Omental fat pad (tissue), 4 donors: ENCODE measurements at places on chromosomes 2 and 18. TPM values are rescaled to one million over a fixed set of nuclear protein-coding genes. Genes with fewer than 3 reads are reported as not detected.

GRCh38 chr2:123935405-123935804 lies 89.7 kb upstream of the CNTNAP5 start:
- no peak for DNase-seq

GRCh38 chr2:33904801-33905200 lies 305.7 kb upstream of the FAM98A start:
- DNase-seq, result no peak

- no peak for DNase-seq
Observed at GRCh38 chr2:203059567-203060240, 45.0 kb downstream of the NBEAL1 start.

DNA sequence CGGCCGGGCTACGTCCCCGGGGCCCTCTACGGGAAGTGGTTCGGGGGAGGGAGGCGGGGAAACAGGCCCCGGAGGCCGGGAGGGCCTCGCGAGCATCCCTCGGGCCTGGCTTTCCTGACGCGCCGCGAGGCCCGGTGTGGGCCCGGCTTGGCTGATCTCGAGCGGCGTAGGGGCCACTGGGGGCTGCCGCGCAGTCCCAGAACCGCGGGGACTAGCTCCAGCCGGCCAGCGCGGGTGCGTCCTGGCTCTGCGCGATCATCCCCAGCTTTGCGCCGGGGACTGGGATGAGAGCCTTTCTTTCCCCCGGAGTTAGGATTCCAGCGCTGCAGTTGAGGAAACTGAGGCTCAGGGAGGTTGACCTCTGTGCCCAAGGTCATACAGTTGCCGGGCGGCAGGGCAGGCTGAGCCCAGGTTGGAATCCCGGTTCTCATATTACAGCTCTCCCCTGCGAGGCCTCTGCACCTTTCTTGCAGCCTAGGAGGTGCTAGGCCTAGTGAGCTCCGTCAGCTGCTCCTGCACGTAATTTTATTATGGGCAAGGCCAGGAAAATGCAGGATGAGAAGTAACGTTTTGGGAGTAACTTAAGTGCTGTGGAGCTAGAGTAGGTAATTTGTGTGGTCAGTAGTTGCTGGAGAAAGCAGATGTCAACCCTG lies 501 bp downstream of the LPIN1 start:
- no peak for DNase-seq

DNA sequence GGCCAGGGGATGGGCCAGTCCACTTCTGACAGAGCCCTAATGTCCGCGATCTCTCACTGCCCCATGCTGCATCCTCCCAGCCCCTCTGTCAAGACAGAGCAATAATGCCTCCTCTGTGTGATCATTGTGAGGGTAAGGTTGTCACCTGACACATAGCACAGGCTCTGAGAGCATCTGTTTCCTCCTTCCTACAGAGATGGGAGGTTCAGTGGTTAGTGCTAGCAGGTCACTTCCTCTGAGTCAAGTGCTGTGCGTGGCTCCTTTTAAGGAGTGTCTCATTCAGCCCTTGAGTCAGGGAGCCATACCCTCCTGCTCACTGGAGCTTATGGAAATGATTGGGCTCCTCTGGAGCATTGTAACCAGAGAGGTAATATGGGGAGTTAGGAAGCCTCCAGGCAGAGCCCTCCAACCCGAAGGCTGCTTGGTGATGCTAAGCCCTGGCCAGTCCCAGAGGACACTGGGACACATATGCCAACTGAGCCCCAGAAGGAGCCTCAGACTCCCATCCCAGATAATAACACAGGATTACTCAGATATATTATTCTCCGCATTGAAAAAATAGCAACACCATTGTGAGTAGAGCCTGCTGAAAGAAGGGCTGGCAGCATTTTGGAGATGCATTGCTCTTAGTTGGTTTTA lies 189.0 kb downstream of the GALNT1 start:
- DNase-seq, result no peak

DNA sequence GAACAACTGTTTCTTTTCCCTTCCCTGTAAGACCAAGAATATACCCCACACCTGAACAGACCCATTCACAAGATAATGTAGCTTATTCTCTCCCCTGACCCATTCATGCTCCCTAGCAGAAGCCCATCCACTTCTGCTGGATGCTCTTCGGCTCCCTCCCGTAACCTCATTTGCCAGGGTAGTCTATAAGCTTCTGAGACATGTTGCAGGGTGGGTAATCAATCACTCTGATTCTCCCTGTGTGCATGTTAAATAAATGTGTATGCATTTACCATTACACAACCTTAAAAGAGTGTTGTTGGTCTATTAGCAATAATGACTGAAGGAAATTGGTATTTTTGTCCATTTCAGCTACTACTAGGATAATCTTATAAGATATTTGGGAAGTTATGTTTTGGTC lies 1.3 kb downstream of the SLC19A3 start:
- DNase-seq, result no peak

The GALNT14 gene
- 0.65 TPM for total RNA-seq
